NCI-H1694 treated with DMSO at 0.1 percent for 48 hours (cell line): ENCODE measurements at places on chromosomes 16 and 17.

- no peak for DNase-seq
Observed at GRCh38 chr16:67548265-67549126, 13.8 kb upstream of the CTCF start.

DNA sequence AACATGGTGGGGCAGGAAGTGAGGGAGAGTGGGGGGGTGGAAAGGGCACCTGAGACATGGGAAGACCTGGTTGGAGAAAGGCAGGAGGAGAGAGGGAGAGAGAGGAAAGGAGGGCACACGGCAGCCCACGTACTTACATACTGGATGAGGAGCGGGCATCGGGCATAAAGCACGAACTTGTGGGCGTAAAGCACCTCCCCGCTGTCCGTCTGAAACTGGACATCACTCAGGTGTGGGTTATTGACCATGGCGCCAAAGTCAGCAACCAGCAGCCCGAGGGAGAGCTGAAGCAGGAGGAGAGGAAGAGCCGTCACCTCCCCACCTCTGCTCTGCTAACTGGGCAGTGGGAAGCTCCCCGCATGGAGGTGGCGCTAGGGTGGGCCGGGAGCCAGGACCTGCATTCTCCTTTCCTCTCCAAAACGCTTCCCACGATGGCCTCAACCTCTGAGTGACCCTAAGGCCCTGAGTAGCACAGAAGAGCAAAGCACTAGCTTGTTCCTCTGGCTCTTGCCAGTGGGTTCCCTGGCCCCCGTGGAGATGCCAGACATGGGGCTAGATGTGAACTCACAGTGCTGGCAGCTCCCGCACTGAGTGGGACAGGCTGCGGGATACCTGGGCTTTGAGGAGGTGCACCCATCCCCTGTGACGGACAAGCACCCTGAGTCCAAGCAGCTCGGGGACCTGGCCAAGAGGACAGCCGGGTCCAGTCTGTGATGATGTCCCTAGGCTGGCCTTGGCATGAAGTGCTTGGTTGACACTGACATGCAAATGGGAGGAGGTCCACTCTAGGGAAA, 16.9 kb downstream of the SLX4 start:
- no peak for DNase-seq

- DNase-seq, result no peak
Observed at GRCh38 chr16:27550582-27550920, 607 bp downstream of the KATNIP start.

GRCh38 chr17:21209511-21210175, 4.3 kb downstream of the TMEM11 start:
- DNase-seq, result no peak

DNA sequence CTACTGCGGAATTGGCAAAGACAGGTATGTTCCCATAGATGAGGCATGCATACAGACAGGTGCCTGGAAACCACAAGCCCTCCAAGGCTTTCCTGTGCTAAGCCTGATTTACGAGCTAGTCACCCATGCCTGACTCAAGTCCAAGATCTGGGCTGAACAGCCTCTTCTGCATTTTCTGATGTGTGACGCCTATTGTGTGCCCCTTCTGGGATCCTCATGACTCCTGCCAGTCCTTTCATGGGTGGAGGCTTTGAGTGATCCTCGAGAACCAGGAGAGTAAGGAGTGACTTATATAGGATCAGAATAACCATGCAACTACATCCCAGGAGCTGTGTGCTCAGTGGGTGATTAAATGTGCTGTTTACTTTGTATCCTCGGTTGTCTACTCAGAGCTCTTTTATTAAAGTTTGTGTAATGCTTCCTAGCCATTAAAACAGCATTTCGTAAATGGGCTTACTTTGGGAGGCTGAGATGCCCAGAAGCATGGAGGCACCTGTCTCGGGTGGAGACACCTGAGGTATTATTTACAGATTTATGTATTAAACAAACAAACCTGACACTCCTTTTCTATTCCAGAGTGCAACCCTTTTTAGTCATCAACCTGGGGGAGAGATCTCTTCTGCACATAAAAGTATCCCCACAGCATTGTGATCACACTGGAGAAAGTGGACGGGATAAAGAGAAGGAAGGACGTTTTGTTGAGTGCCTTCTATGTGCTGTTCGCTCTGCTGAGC, 373.0 kb upstream of the DYNLRB2 start:
- DNase-seq, result no peak

DNA sequence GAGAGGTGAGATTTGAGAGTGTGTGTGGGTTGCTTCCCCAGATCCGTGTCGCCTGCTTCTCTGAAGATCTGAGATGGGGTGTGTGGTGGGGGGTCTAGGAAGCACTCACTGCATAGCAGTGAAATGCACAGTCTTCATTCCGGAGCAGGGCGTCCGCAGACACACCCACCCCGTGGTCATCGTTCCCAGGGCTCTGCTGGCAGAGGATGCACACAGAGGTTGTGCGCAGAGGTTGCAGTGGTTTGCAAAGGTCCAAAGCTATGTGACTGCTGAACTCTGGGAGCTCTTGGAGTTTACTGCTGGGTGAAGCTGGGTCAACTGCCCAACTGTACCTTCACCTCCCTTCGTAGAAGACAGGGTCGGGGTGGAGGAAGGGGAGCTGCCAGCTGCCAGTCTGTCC, 135.3 kb downstream of the SNX29 start:
- DNase-seq, result no peak

GRCh38 chr17:69944406-69944805, 130.6 kb upstream of the KCNJ16 start:
- no peak for DNase-seq

DNA sequence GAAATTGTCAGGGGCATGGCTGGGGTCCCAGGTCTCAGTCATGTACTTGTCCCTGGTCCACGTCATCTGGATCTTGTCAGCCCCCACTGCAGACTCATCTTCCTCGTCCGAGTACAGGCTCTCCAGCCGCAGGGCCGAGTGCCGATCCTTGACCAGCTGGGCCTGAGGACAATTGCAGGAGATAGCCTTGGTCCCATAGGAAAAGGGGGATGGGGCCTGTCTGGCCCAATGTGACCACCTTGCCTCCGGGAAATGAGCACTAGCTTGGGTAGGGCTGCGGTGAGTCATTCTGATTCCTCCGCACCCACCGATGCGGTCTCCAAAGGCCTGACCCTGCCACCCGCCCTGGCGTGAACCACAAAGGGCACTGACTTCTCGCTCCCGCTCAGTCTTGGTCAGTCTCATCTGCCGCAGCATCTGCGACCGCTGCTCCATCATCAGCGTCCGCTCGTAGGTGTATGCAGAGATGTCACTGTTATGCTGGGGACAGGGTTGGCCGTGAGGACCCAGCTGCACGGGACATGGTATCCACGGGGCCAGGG, 1.5 kb upstream of the LCAT start:
- no peak for DNase-seq

GRCh38 chr16:82651921-82652601, 25.3 kb downstream of the CDH13 start:
- no peak for DNase-seq

GRCh38 chr16:58218786-58219185, 20.9 kb upstream of the CSNK2A2 start:
- no peak for DNase-seq

DNA sequence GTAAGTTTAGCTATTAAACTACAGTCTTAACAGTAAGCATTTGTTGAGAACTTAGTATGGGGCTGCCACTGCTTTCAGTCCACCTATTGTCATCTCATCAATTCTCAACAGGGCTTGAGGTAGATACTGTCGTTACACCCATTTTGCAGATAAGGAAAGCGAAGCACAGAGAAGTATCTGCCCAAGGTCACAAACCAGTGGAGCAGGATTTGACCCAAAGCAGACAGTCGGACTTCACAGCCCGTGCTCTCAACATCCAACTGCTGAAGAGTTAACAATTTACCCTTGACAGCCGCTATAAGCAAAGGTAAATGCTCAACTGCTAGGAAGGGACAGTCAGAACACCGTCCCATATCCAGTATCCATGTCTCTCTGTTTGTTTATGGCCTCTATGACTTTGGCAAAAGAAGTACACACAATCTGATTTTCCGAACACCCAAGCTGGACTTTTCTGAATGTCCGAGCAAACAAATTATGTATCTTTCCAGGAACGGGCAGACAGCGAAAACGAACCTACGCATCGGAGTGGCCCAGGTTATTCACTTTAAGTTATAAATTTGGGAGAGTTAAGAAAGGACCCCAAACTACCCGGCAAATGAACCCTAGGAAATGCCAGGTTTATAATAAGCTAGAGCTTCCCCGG, 1.2 kb downstream of the SIAH1 start:
- no peak for DNase-seq

DNA sequence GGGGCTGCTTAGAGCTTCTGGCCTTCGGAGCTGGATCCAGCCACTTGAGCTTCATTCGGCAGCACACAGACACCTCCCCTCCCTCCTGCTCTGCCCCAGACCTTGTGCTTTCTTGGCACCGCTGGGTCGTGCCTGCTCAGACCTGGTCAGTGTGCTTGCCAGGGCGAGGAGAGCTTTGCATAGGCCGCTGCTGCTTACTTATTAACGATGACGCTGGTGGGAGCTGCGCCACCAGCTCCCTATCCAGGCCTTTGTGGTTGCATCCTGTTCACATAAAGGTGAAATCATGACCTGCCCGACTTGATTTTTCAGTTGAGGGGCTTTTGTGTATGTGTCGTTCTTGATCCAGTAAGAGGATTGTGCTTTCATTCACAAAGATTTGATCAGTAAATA, 101.1 kb downstream of the MSI2 start:
- DNase-seq, result no peak

DNA sequence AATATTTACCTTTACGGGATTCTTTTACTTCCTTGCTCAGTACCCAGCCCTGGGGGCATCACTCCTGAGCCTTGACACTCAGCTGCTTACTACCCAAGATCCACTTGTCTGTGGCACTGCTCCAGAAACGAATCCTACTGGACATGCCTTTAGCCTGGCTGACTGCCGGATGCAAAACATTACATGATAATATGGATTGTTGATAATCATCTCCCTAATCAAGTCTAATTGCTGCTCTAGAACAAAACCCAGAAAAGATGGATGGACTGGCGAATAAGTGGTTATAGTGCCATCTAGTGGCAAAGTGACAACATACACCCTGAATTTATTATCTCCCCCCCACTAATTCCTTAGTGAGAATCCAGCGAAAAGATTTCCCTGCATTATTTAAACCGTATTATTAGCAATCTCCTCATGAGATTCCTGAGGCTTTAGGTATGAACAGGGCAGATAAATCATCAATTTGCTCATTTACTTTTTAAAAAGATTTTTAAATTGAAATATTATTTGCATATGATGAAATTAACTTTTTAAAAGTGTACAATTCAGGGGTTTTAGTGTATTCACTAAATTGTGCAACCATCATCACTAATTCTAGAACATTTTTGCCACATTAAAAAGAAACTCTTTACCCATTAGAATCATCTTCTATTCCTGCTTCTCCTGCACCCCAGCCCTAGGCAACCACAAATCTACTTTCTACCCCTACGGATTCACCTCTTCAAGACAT, 61.6 kb downstream of the RGS9 start:
- DNase-seq, result peak; percentile 78

DNA sequence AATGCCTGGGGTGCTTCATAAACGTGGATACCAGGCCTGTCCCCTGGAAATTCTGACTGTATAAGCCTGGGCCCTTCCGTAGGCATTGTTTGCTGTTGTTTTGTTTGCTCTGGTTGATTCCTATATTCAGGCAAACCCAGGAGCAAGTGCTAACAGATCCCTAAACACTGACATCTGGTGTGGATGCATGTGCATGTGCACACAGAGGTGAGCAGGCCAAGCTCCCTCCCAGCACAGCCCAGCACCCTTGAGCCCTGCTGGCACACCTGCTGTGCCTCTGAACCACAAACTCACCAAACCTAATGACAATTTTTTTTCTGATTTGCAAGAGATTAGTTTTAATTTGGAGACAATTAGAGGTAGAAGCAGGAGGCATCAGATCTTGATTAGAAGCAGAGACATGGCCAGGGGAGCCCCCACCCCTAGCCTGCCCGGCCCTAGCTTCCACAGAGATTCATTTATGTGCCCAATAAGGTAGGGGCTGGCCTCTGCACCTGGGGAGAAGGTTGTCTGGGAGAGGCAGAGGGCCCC, 40.4 kb downstream of the TMEM132E start:
- peak; percentile 96 for DNase-seq

DNA sequence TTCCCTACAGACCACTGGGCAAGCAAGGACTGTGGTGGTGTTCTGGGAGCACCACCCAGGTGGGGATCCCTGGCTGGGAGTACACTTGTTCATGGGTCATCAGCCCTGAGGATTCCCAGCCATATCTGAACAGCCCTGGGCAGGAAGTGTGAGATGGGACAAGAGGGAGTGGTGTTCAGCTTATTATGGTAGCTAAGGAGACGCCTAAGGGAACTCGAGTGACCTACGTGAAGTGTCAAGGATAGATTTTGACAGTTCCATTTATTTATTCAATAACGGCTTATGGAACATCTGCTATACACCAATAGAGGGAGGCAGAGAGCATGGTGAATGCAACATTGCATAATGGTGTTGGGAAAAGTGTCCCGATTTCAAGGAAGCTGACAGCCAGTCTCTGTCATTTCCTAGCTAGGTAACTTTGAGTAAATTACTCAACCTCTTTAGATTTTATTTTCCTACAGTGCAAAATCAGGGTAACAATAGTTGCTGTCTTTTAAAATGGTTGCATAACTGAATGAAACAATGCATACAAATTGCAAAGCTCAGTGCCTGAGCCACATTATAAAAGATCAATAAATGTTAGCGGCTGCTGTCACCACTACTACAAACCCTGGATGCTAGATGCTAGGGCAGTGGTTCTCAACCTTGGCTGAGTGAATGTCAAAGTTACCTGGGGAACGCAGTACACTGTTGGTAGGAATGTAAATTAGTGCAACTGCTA, 534.1 kb downstream of the GRIN2A start:
- DNase-seq, result peak; percentile 31

GRCh38 chr17:78342449-78343186, 17.3 kb downstream of the SOCS3 start:
- DNase-seq, result no peak

GRCh38 chr16:84132527-84133285, 12.3 kb downstream of the HSDL1 start:
- DNase-seq, result no peak

DNA sequence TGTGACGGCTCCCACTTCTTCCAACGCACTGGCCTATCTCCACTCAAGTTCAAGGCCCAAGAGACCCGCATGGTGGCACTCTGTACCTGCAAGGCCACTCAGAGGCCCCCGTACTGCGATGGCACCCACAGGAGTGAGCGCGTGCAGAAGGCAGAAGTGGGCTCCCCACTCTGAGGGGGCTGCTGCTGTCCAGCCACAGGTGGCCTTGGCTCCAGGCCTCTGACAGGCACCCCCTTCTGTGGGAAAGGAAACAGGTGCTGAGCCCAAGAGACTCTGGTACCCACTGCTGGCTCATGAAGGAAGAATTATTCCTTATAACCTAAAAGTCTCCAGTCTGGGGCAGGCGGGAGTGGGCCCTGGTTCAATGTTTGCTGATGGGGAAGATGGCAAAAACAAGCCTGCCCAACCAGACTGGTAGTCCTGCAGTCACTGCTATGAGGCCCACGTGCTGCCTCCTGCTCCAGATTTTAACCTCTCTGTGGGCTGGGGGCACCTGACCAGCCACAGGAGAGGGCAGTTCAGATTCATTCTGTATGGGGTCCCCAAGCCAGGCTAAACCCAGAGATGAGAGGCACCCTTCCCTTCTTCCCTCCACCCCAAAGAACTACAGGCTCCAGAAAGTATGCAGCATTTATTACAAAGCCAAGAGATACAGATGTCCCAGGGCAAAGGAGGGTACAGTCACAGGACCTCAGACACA, 3.3 kb downstream of the CISD3 start:
- no peak for DNase-seq

GRCh38 chr17:18970582-18971480, 18.9 kb downstream of the SLC5A10 start:
- DNase-seq, result no peak

- DNase-seq, result no peak
Observed at GRCh38 chr16:48507391-48507790, 102.6 kb downstream of the N4BP1 start.

GRCh38 chr16:83854420-83854819, 44.5 kb upstream of the MLYCD start:
- no peak for DNase-seq
